ENCODE measurements at places on chromosomes 2 and 18. TPM values are rescaled to one million over a fixed set of nuclear protein-coding genes. Genes with fewer than 3 reads are reported as not detected.

Gene TMEFF2
- not detected for total RNA-seq

Gene ARL4C
- 8.1 TPM for total RNA-seq

Gene ARMC9
- 17.0 TPM for total RNA-seq

Gene CKAP2L
- 12.2 TPM for total RNA-seq

Gene TTN
- total RNA-seq, result 3.3 TPM

Gene CRYBA2
- total RNA-seq, result not detected

Gene GCG
- not detected for total RNA-seq

Gene UPP2
- total RNA-seq, result not detected

Gene CPLX4
- not detected for total RNA-seq
